ENCODE measurements at places on chromosomes 5 and 9.

DNA sequence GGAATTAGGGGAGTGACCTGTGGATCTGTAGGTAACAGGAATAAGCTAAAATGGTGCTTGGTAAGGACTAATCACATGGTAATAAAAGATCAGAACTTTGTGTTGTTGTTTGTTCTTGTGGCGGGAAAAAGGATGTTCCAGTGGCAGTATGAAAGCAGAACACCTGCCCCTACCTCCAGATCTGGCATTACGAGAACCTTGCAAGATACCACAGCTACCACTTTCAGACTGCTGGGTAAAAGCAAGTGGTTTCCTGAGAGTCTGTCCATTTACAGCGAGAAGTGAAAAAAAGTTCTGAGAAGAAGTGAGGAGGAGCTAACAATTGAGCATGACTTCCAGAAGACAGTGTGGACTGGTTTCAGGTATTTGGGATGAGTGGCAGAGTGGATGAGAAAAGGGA lies 252.5 kb downstream of the TLE4 start:
- no peak for DNase-seq

DNA sequence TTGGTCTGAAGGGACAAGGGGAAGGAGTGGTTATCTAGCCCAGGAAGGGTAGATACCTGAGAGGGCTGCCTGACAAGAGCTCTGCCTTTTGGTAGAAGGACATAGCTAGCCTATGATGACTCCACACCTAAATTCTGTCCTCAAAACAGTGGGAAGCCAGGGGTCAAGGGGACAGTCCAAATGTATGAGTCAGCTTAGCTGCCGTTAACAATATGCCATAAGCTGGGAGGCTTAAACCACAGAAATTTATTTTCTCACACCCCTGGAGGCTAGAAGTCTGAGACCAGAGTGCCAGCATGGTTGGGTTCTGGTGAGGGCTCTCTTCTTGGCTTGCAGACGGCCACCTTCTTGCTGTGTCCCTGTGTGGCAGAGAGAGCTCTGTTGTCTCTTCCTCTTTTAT lies 306.4 kb downstream of the NTRK2 start:
- DNase-seq, result no peak

- DNase-seq, result no peak
Measured at GRCh38 chr5:169013208-169013728, 287.7 kb downstream of the SLIT3 start.

DNA sequence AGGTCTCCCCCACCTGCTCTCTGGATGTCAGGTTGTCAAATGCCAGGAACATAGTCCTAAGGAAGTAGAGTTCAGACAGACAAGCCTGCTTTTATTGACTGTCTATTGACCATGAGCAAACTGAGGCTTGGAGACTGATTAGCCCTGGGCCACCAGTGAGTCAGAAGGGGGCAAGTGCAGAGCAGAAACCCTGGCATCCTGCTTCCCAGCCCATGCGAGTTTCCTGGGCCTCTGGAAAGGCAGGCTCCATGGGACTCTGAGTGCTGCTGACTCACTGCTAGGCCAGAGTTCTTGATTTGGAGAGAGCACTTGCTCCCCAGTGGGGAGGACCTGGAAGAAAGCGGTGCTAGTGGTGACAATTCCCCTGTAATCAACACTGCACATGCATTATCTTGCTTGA lies 2.8 kb upstream of the HBEGF start:
- no peak for DNase-seq

DNA sequence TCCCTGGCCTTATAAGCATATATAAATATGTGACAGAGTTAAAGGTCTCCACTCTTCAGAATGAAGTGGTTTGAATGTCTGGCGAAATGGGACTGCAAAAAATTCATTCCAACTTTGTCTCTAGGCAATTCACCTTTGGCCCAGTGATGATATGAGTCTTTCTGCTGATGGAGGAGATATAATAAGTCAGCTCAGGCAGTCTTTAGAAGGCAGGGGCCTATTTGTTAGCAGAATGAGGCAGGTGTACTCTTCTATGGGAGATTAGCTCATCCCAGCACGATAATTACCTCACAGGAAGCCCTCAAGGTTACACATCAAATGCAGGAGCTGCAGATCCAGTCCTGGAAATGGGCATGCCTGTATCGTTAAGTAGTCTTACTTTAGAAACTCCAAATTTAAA lies 300.5 kb downstream of the NR2F1-AS1 start:
- no peak for DNase-seq

DNA sequence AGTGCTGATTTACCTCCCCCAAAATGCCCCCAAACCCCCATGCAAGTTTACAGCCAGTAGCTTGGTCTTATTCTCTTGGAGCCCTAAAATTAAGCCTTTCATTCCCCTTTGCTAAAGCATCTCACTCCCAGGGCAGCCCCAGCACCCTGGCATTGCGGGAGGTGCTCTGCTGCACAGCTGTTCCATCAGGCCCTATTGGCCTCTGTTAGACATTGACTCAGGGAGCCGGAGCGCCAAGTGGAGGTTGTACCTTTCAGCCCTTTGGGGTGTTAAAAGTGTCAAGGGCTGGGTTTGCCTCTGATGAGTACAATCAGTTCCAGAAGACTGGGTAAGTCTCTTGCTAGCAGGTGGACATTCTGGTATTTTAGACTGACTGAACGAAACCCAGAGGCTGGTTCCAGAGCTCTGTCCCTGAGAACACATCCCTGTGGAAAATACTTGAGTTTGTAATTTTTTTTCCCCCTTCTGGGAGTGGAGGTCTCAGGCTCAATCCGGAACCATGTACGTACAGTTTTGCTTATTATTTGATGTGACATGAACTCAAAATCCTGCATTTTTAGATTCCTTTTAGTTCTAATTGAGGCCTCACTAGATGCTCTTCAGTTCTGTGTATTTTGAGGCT lies 102.4 kb downstream of the UBE2R2 start:
- no peak for DNase-seq

DNA sequence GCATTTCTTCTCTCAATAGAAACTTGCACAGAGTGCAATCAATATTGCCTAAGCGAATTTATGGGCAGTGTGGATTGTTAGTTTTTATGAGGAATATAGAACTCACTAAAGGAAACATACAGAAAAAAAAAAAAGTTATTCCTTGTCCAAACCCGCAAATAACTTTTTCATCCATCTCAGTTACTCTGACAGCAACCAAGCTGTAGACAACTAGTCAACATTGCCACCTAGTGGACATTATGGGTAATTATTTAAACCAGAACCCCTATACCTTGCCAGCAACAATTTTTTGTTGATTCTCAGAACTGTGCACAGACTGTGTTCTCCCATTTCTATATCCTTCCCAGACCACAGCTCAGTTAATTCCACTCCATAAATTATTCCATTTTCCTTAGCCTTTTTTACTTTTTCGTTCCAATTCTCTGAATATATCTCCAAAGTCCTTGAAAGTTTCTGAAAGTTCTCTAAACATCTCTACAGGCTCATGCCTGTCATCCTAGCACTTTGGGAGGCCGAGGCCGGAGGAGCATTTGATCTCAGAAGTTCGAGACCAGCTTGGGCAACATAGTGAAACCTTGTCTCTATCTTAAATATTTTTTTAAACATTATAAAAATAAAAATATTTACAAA lies 2.6 kb upstream of the AFAP1L1 start:
- no peak for DNase-seq

DNA sequence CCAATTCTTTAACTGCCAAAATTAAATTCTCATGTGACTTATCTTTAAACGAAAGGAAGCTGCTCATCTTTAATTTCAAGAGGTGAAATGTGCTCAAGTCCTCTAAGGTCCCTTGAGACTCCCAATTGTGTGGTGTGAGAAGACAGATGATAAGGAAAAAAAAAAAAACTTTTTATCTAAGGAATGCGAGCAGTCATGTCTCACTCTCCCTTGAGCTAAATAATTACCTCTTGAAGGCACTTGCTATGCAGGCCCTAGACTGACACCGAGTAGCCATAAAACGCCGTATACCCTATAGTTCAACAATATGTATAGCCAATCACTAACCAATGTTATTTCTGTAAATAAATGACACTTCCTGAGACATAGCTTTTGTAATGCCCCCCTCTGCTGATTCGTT lies 1.5 kb upstream of the DTWD2 start:
- no peak for DNase-seq

DNA sequence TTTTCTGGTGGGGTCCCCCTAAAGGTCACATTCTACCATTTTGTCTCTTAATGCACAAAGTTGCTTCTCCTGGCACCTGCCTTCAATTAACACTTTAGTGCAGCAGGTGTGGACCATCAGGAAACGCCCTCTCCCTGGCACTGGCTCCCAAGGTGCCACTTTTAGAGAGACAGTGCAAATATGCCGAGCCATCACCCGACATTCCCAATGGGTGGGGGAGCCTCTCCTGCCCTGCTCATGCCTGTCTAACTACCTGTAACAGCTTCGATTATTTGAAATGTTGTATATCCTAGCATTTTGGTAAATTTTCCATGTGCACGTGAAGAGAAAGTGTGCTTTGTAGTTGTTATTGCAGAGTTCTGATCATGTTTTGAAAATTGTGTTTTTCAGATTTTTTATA lies 13.2 kb upstream of the LRRC14B start:
- DNase-seq, result no peak

GRCh38 chr9:36191290-36191645 lies 547 bp downstream of the CLTA start:
- DNase-seq, result no peak

DNA sequence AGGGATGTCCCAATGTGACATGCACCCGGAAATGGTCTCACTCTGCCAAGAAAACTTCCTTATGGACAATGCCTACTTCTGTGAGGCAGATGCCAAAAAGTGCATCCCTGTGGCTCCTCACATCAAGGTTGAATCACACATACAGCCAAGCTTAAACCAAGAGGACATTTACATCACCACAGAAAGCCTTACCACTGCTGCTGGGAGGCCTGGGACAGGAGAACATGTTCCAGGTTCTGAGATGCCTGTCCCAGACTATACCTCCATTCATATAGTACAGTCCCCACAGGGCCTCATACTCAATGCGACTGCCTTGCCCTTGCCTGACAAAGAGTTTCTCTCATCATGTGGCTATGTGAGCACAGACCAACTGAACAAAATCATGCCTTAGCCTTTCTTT lies 37.6 kb upstream of the CCDC152 start:
- no peak for DNase-seq

GRCh38 chr5:61766141-61766540 lies 434.1 kb downstream of the ZSWIM6 start:
- DNase-seq, result no peak

- DNase-seq, result no peak
Measured at GRCh38 chr9:102631559-102631958, 363.6 kb upstream of the CYLC2 start.

DNA sequence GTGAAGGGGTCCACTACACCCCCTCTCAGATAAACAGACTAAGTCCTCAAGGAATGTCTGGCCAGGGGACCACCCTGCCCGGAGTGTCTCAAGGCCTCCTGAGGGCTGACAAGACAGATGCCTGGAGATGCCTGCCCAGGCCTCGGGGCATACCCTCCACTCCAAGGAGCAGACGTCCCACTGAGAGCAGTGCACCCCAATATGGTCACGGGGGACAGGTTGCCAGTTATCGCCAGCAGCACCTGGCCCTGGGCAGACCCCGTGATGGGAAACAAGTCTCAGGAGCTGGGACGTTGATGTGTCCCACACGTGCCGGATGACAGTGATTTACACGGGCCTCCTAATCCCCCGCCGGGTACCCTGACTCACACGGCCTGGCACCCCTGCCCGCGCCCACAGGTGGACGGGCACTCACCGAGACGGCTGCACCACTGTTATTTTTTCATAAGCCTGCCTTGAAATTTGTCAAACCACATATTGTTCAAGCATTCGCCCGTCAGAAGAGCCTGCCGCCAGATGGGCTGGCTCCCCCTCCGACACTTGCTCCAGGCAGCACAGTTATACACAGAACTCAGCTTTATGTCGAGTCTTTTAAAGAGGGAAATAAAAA lies 43.9 kb downstream of the BARX1 start:
- DNase-seq, result no peak

DNA sequence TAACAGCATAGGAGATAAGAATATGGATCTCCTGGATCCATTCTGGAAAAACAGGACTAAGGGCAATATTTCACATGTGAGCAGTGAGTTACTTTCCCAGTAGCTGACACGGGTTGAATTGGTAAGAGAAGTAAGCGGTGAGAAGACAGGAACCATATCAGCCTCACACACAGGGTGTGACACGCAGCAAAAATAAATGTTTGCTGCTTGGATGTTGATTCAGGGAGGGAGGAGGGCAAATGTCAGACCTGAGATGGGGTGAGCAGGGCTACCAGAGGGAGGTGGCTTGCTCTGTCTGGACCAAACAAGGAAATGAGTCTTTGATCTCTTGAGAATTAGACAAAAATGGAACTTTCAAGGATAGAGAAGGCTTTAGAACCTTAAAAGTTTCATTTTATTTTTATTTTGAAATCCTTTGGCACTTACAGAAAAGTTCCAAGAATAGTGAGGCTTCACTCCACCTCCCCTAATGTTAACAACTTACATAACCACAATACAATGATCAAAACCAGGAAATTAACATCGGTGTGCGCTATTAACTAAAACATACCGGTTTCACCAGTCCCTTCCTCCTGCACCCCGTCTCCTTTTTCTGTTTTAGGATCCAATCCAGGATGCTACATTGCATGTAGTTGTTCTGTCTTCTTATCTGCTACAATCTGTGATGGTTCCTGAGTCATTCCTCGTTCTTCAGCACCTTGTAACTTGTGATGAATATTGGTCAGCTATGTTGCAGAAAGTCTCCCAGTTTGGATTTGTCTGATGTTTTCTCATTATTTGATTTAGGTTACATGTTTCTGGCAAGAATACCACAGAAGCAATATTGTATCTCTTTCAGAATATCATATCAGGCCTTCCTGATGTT lies 20.5 kb upstream of the ARHGEF28 start:
- DNase-seq, result no peak

DNA sequence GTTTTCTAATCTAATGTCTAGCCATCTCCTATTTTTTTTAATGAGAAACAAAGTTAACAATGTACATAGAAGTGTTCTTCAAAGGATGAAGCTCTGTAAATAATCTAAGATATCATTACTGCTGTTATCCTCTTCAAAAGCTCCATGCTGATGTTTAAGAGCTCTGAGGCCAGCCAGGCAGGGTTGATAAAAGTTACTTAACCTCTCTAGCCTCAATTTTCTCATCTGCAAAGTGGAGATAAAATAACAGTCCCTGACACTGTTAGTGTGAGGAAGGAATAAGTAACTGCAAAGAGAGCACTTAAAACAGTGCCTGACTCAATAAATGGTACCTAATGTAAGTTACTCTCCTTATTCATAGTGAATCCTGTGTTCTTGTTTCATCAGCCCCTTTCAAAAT lies 60.1 kb downstream of the LHFPL2 start:
- DNase-seq, result no peak

GRCh38 chr5:132754111-132754510 lies 6.9 kb downstream of the CCNI2 start:
- no peak for DNase-seq

- no peak for DNase-seq
Measured at GRCh38 chr5:168974082-168974481, 326.9 kb downstream of the SLIT3 start.

Data from NCI-H187 treated with DMSO at 0.1 percent for 48 hours (cell line).